Liver (tissue), 10 donors: ENCODE measurements at places on chromosomes 16 and 17.

DNA sequence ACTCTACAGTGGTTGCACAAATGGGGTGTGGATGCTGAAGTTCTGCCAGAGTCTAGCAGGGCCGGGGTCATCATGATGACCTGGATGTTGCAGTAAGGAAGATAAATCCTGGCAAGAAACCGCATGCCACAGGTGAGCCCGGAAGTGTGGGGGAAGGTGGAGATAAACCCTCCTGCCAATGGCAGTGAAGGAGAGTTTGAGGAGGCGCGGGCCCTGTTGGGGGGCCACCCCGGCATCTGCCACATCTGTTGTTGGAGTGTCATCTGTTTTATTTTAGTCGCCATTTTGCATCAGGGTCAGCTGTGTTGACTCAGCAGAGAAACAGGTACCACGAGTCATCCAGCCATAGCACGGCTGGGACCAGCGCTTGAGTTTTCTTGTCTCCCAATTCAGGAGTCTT is 173.8 kb upstream of the CHMP6 start:
- DNase-seq: no peak

DNA sequence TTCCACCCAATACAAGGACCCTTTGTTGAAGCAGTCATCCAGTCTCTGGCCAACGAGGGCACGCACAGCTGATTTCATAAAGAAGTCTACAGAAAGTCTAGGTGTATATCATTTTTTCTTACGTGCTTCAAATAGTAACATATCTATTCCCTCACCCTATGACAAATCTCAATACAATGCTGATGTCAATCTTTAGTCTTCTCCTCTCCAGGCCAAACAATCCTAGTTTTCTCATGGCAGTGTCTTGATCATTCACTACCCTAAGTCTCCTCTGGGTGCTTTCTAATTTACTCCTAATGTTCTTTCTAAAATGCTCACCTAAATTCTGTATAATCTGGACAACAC is 92.6 kb downstream of the CACNG1 start:
- DNase-seq: no peak

DNA sequence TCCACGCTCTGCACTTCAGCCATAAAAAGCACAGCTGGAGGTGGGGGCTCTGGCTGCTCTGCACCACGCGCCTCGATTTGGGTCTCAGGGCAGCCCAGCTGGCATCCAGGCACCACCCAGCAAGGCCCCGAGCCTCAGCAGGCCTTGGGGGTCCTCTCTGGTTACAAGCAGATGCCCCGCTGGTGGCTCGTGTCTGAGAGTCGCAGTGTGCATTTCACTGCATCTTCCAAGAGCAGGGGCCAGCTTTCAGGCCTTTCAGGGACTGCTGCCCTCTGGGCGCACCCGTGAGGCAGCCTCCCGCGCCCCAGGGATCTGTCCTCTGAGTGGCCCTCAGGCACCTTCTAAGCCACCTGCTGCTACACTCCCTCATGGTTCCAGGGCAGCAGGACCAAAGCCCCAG is 25.5 kb downstream of the NDUFAF8 start:
- no peak for DNase-seq

GRCh38 chr17:1237471-1237870 is 32.8 kb upstream of the BHLHA9 start:
- no peak for DNase-seq

- DNase-seq: no peak
These were observed 5.7 kb downstream of the SNX11 start for GRCh38 chr17:48113201-48113676.

DNA sequence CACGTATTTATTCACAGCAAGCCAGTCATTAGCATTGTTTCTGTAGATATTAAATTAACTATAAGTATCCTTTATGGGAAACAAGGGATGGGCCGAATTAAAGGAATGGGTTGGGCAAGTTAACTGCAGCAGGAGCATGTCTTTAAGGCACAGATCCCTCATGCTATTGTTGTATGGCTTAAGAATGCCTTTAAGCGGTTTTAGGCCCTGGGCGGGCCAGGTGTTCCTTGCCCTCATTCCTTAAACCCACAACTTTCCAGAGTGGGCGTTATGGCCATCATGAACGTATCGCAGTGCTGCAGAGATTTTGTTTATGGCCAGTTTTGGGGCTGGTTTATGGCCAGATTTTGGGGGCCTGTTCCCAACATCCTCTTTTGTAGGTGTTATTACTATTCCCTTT is 9.1 kb downstream of the PHKB start:
- DNase-seq: no peak

- DNase-seq: no peak
These were observed 26.2 kb upstream of the KIFC3 start for GRCh38 chr16:57828272-57829161.

DNA sequence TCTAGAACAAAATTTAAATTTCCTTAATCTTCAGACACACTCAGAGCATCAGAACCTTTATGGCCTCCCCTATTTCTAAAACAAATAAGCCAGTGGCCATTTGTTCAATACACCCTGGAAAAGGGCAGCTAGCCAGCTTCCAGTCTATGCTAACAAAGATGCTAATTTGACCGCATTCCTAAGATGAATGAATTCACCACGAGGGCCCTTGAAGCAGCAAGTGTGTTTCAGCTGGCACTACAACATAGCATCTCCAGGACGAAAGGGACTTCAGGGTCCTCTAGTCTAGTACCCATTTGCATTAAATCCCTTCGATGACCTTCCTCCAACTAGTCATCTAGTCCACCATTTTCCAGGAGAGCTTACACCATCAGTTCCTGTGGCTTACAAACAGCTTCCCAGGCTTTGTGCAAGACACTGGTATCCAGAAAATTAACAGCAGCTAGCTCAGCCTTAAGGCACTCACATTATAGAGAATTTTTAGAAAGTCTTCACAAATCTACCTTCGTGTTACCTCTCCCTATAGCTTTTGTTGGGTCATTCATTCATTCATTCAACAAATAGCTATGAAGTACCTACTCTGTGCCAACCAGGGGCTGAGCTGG is 10.9 kb downstream of the KRT37 start:
- DNase-seq: no peak

GRCh38 chr17:65027305-65027704 is 29.2 kb downstream of the GNA13 start:
- DNase-seq: no peak

DNA sequence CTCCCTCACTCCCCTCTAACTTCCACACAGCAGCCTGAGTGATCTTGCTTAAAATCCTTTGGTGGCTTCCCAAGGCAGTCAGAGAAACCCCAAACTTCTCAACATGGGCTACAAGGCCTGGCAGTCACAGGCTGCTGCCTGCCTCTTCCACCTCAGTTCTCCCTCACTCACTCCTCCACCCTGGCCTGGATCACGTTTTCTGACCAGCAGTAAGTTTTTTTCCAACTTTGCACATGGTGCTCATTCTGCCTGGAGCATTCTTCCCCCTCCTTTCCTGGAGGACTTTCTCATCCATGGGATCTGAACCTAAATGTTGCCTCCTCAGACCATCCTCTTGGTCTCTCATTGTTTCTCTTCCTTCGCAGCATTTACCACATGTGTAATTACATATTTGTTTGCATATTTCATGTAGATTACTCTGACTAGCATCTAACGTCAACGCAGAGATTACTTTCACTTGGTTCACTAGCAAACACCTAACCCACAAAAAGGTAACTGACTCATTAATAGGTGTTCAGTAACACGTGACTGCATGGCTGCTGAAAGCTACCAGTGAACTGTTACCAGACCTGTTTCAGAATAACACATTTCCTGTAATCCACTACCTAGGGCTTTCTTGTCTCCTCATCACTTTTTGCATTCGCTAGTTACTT is 17.1 kb downstream of the GNA13 start:
- DNase-seq: no peak

- no peak for DNase-seq
These were observed 572 bp downstream of the KSR1 start for GRCh38 chr17:27456681-27457359.

DNA sequence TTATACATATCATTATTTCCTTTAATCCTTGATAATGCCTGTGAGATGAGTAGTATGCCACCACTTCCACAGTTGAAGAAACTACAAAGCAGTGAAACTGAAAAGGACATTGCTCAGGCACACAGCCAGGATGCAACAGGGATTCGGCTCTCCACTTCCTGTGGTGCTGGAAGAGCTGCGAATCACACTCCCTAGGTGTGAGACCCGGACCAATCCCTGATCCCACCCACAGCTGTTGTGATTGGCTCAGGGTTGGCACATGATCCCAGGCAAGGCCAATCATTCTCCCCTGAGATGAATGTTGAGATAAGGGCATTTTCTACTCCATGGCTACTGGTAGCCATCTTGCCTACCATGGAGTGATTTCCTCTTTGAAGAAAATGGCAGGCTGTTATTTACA is 218.2 kb downstream of the TMEM114 start:
- DNase-seq: no peak

GRCh38 chr17:49955157-49955556 is 13.8 kb upstream of the DLX4 start:
- DNase-seq: no peak

DNA sequence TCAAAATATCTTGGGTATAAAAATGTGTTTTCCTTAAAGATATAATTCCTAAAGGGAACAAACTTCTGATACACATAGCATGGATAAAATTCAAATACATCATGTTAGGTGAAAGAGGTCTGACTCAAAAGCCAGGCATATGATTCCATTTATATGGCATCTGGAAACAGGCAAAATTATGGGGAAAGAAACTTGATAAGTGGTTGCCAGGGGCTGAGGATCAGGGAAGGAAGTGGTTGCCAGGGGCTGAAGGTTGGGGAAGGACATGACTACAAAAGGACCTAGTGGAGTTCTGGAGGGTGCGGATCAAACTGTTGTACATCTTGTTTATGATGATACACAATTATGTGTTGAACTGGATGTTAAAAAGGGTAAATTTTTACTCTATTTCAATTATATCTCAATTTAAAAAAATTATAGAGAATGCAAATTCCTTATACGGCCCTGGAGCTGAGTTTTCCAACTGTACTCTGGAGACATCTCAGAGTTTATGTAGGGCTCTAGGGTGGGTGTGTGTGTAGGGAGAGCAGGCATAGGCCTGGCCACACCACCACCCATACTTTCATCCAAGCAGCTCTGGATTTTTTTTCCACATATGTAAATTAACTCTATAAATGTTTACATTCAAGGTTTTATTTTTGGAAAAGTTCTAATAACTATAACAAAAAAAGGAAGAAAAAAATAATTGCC is 55.0 kb downstream of the AMFR start:
- no peak for DNase-seq

DNA sequence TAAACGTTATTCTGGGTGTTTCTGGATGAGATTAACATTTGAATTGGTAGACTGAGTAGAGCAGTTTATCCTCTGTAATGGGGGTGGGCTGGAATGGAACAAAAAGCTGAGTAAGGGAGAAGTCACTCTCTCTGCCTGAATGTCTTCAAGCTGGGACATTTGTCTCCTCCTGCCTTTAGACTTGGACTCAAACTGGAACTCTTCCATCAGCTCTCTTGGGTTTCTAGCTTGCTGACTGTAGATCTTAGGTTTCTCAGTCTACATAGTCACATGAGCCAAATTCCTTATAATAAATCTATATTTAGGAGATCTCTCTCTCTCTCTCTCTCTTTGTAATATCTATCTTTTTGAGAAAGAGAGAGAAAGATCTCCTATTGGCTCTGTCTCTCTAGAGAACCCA is 553.3 kb upstream of the CDH11 start:
- DNase-seq: no peak

- no peak for DNase-seq
These were observed 15.0 kb upstream of the NTN1 start for GRCh38 chr17:9006175-9006767.

DNA sequence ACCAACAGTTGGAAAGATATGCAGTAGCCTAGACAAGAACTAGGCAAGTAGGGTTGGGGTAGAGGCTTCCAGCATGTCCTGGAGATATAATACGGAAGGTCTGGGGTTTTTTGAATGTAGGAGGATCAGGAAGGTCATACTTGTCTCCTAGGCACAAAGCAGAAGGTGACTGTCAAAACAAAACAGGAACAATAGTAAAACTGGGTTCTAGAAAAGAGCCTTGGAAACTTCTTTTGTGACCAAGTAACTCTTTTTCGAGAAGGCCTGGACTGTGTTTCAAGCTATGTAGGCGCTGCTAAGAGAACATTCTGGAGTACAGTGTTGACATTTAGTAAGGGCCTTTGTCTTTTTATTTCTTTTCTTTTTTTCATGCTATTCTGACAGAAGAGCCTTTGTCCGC is 26.9 kb upstream of the TENT4B start:
- no peak for DNase-seq
